Activated CD4-positive, alpha-beta T cell treated with anti-CD3 and anti-CD28 coated beads, Interleukin-2, Interleukin-4, amounts not matched to agents 100 ng/mL and 50 ng/mL, durations not matched to agents 16 hours and 8 hours (primary cell): ENCODE measurements at places on chromosomes 13 and 19.

DNA sequence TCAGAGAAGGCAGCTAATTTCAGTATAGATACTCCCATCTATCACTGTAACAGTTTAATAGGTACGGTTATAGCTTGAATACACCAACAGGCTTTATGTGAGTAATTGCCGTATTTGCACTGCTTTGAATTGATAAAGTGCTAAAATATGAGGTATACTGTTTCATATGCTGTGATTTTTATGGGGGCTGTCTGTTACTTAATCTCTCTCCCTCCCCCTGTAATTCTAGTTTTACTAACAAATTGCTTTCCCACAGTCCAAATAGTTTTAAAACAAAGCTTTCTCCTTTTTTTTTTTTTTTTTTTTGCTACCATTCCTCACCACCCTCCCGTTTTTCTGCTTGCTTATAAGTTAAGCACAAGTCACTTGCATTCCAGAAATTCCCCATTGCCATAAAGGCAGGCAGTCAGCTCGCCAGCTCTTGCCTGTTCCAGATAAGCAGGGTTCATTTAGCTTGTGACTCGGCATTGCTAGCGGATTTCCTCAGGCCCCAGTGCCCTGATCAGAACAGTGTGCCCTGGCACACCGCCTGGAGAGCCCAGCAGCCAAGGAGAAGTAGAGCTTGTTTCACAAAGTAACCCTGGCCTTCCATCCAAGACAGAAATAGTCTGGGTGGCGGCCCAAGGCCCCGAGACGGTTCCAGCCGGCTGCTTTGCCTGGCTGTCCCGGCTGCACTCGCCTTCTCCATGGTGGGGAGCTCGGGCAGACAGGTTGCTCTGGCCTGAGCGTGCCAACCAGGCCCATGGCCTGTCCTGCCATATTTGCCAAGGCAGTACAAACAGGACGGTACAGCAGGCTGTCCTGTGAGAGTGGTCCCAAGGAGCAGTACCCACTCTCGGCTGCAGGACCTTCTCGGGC, 43.5 kb upstream of the NPAS1 start:
- DNase-seq = no peak

- peak; percentile 33 for DNase-seq
Observed at GRCh38 chr13:38348861-38349389, 726 bp upstream of the UFM1 start.

- DNase-seq = no peak
Observed at GRCh38 chr19:246551-246950, 44.7 kb downstream of the PLPP2 start.

DNA sequence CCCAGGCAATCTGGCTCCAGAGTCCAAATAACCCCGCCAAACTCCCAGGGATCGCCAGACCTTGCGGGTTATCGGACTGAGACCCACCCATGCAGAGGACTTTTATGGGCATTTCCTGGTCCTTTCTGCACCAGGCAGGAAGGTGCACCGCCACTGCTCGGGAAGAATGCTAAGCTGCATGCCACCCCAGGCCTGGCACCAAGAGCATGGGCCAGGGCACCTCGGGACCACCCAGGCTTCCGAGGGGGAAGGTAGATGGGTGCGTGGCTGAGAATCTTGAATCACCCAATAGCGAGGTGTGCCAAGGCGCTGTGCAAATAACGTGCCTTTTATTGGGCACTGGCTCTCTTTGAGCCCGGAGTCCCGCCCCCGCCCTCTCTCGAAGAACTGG, 422 bp upstream of the ZNF575 start:
- peak; percentile 57 for DNase-seq

DNA sequence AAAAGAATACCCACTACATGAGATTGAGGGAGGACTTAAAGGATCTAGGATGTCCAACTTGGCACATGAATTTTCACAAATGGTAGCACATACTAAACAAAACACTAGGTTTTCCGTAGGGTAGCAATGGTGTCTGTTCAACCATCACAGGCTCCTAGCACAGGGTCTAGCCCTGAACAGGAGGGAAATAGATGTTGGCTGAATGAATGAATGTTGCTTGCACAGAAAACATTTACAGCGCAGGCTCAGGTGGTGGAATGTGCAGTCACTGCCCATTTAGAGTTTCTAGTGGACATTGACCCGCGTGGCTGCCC, 1.9 kb upstream of the MYCBP2 start:
- no peak for DNase-seq

DNA sequence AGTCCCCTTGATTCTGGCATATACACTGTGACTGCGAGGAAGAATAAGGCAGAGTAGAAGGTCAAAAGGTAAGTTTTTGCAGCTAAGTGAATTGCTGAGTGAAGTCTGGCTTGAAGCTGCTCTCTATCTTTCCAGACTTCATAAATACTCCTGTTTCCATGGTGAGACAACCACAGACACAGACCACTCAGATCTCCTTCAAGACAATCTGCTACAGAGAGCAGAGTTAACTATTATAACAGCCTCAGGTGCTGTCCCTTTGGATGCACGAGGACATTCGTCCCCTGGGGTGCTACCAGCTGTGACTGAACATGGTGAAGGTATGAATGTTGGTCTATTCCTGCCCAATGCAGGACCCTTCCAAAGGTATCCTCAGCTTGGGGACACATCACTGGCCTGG, 104.0 kb downstream of the MYCBP2 start:
- no peak for DNase-seq

GRCh38 chr19:14786421-14786851, 8.1 kb upstream of the ADGRE2 start:
- DNase-seq = peak; percentile 8

DNA sequence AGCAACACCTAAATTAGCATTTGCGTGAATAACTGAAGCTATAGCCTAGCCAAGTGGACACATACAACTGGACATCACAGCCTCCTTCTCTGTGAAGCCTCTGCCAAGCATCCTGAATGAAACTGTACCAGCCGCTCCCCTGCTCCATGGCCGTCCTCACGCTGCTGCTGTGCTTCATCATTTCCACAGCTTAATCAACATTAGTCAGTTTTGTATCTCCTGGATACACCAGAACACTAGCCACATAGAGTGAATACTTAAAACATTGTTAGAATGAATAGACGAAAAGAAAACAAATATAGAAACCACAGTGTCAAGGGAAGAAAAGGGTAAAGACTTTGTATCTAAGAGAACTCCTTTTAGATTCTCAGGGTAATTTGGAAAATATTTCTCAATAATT, 1526.9 kb downstream of the EFNB2 start:
- no peak for DNase-seq

DNA sequence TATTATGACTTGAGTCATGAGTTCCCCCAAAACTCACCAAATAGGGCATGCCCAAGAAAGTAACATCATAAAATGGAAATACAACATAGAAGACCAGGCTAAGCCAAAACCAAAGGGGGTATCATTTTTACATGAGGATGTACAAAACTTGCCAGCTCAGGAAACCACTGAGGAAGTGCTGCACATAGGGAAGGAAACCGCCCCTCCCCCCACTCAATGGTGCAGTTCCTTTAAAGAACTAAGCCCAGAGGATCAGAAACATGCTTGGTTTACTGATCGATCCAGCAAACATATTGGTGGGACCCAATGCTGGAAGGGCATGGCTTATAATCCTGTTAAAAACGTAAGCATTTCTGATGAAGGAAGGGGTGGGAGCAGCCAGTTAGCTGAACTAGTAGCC, 4.2 kb upstream of the ZNF486 start:
- DNase-seq = no peak

- peak; percentile 24 for DNase-seq
Observed at GRCh38 chr19:6056801-6057650, 53.3 kb downstream of the RFX2 start.
